CD4-positive, alpha-beta T cell treated with Interleukin-2 at 100 ng/mL for 4 hours (primary cell): ENCODE measurements at places on chromosomes 3 and 15.
A peak's percentile ranks its signal among the peaks of the same experiment; 100 is the strongest.

DNA sequence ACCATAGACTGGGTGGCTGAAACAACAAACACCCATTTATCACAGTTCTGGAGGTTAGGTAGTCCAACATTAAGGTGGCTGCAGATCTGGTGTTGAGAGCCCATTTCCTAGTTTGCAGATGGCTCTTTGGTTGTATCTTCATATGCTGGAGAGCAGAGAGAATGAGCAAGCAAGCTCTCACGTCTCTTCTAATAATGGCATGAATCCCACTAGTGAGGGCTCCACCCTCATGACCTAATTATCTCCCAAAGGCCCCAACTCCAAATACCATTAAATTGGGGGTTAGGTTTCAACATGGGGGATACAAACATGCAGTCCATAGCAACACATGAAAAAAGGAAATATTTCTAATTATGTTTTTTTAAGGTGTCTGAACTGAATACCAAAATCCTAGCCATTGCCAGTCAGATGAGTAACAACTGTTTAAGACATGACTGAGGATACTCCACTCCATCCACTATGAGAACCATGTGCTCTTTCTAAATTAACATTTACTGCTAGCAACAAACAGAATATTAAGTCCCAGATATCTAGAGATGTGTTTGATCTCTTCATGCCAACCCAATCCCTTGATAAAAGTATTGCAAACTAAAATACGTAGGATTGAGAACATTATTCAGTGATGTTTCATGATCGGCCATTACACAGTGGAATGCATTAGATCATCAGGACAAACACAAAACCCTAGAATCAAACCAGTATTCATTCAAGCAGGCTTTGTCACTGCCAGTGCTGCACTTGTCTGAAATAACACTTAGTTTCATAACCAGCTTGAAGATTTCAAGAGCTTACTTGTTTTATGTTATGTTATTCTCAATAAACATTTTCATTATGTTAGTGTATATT lies 340.3 kb downstream of the SLC9A9 start:
- DNase-seq: no peak

DNA sequence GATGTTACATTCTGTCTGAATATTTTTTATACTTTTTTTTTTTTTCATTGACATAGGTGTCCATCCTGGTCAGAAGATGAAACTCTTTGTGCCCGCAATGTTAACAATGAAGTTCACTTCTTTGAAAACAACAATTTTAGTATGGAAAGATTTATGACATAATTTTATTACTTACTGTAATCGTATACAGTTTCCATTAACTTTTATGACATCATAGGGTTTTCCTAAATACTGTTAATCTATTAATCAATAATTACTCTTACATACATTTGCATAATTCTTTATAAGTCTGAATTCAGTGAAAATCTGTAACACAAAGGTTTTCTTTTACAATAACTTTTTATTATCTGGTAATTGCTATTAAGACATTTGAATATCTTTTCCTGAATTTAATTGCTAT lies 17.7 kb downstream of the EIF2A start:
- no peak for DNase-seq

DNA sequence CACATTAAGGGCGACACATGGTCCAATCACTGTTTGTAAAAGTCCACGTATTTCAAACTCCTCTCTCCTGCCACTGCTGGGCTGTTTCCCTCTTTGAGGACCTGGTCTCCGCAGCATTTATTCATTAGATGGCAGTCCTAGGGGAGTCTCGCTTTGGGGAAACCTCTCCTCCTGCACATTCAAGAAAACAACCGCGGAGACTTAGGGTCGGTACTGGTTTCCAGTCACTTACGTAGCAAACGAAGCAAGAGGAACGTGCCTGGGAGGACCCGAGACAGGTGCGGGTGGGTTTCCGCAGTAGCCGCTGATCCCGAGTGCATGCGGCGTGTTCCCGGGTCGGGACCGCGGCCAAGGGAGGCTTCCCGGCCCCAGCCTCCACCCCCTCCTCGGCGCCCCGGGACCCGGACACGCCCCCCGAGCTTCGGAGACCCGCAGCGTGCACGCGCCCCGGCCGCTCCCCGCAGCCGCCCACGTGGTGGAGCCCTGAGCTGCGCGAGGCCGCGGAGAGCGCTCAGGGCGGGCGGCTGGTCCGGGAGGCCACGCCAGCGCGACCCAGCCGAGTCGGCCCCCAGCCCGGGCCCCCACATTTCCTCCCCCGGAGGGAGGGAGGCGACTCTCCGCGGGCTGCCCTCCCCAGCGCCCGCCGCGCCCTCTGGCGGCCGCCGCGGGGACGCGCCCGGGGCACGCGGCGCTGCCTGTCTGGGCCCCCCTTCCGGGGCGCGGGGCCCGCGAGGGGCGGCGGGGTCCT lies 1.1 kb upstream of the IGF1R start:
- DNase-seq: peak; percentile 42

GRCh38 chr15:40247406-40247971 lies 8.6 kb downstream of the PAK6 start:
- no peak for DNase-seq

DNA sequence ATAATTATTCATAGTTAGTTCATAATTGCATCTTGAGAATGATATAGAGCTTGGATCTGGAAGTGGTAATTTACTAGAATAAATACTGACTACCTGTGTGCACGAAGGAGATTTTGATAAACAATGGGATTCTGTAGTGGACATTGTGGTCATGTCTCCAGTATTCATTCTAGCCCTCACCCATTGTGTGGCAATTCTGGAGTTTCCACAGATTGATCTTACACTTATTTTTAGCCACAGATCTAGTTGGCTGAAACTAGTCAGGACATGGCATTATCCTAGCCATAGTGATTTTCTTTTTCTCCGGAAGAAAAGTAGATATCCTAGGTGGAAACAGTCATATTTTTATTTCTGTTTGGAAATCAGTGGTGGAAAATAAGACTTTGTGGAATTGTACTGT lies 833.1 kb downstream of the NAALADL2 start:
- no peak for DNase-seq

DNA sequence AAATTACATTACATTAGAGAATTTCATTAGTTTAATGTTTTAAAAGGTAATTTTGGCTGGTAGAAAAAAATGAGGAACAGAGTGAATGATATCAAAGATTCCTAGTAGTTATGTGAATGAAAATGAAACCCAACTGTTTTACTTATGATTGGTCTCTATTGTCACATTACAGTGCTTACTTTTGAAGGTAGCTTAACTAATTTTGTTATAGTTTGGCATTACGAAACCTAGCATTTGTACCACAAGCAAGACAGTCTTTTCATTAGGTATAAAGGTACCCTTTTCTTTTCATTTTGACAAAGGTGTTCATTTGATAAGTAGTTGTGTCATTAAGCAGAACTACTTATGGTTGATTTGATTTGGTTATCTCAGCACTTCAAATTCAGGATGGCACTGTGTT lies 6.9 kb downstream of the SELENOT start:
- DNase-seq: no peak

- DNase-seq: no peak
Measured at GRCh38 chr3:110414855-110415254, 656.8 kb upstream of the NECTIN3 start.

GRCh38 chr15:98941595-98942255 lies 65.9 kb downstream of the PGPEP1L start:
- DNase-seq: no peak

GRCh38 chr3:73535137-73535536 lies 89.6 kb downstream of the PDZRN3 start:
- DNase-seq: no peak

GRCh38 chr15:60593170-60593478 lies 114.2 kb upstream of the ICE2 start:
- DNase-seq: no peak

GRCh38 chr3:119013951-119014350 lies 20.7 kb downstream of the IGSF11 start:
- no peak for DNase-seq

- no peak for DNase-seq
Measured at GRCh38 chr15:51343466-51343865, 2.0 kb downstream of the GLDN start.

GRCh38 chr15:27382361-27383025 lies 411.5 kb downstream of the GABRG3 start:
- DNase-seq: no peak

DNA sequence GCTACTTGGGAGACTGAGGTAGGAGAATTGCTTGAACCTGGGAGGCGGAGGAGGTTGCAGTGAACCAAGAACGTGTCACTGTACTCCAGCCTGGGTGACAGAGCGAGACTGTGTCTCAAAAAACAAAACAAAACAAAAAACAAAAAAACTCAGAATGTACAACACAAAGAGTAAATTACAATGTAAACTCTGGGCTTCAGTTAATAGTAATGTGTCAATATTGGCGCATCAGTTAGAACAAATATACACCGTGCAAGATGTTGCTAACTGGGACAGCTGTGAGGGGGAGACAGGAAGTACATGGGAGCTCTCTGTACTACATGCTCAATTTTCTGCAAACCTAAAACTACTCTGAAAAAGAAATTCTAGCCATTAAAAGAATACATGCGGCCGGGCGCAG lies 23.5 kb upstream of the TRPM1 start:
- no peak for DNase-seq

DNA sequence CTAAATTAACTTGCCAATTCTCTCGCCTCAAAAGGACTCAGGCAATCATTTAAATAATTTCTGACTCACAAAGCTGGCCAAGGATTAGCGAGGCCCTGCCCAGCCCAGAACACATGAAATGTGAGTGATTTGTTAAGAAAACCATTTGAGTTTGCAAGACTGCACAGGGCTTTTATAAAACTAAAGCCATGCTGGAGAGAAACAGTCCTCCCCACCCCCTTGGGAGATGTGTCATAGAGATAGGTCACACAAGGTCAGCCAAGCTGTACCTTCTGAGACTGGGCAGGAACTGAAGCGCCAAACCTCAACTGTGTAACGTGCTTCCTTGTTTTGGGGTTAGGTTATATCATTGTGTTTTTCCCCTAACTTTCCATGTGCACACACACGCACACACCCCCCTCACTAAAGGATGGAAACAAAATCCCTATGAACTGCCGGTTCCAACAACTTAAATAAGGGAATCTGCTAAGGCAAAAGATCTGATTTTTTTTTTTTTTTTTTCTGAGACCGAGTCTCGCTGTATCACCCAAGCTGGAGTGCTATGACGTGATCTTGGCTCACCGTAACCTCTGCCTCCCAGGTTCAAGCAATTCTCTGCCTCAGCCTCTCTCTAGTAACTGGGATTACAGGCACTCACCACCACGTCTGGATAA lies 8.1 kb downstream of the SPATA12 start:
- DNase-seq: no peak

DNA sequence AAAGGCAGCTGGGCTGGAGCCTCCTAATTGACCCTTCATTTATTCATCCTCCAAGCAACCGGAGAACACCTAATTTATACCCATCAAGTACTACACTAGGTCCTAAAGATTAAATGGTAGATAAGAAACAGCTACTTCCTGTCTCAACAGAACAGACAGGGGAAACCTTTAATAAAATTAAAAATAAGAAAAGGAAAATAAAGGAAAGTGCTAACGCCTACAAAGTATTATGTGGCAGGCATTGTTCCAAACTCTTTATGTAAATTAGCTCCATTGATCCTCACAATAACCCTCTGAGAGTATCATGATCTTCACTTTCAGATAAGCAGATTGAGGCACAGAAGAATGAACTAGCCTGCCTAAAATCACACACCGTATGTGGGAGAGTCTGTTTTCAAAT lies 139.5 kb downstream of the CNTN6 start:
- no peak for DNase-seq

GRCh38 chr15:48652510-48653076 lies 7.1 kb upstream of the FBN1 start:
- DNase-seq: no peak

GRCh38 chr3:170868577-170869238 lies 1.3 kb downstream of the RPL22L1 start:
- DNase-seq: no peak

GRCh38 chr15:75037685-75038084 lies 14.3 kb downstream of the PPCDC start:
- no peak for DNase-seq

DNA sequence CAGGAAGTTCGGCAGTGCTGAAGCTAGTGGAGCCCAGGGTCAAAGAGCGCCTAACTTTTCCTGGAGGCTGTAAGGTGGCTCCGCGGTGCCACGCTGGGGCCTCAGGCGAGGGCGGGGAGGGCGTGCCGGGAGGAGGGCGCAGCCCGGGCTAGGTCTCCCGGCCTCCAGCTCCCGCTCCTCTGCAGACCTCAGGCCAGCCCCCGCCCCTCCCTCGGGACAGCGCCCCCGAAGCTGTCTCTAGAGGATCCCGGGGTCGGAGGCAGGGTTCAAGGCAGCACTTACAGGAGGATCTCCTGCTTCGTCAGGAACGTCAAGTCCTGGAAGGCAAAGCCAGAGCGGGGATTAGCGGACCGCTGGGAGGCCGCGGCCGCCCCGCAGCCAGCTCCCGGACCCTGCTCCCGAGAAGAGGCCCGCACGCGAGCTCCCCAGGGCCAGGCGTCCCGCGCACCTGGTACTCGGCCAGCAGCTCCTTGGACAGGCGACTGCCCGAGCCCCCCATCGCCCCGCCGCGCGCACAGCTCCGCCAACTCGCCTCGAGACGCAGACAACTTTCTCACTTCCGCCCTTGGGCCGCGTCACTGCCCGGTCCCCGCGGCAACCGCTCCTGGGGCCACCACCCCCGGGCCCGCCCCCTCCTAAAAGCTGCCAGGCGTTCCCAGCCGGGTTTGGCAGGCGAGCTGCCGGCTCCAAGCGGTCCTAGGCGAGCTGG lies at the start of gene CIB1:
Gene CIB1 (minus strand): TSS at position 555 of the 709 bp plus-strand sequence. CDS start 56 bp downstream, at position 499.
- peak; percentile 97 for DNase-seq

DNA sequence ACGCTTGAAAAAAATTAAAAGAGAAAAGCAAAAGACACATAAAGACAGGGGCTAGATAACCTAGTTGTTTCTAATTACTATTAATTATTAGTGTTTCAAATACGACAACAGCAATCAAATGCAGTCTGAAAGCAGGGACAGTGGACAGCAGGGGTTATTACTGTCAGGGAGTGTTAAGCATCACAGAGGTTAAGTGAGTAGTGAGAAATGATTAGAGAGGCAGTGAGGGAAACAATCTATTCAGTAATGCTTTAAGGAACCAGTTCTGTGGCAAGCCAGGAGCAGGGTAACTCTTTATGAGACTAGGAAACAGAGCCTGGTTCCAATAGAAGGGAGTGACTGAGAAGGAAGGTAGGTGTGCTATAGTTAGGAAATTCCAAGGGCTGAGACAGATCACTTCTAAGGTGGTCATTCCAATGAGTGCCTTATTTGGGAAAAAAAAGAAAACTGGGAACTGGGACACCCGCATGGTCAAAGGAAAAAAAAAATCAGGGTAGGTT lies 15.0 kb downstream of the RYK start:
- no peak for DNase-seq

- no peak for DNase-seq
Measured at GRCh38 chr15:72272997-72273352, 621 bp upstream of the PARP6 start.
